Transverse colon (tissue), 4 donors: ENCODE measurements at places on chromosomes 1 and 21. TPM values are rescaled to one million over a fixed set of nuclear protein-coding genes. Genes with fewer than 3 reads are reported as not detected.

Gene FBLIM1
- 303 TPM for total RNA-seq

- no peak overlapping the region for H3K27ac ChIP-seq
- no peak overlapping the region for H3K4me3 ChIP-seq
- peaks cover 10% of the 10 kb centered on the region for H3K36me3 ChIP-seq
Measured at GRCh38 chr1:236185687-236186086, 43.3 kb downstream of the GPR137B start.

GRCh38 chr1:206663832-206664652 is 20.7 kb upstream of the MAPKAPK2 start:
- H3K4me3 ChIP-seq: peak overlapping the region; percentile 5
- peak; percentile 71 for DNase-seq
- no peaks in the 10 kb centered on the region for H3K36me3 ChIP-seq
- H3K27me3 ChIP-seq: peaks cover 3% of the 10 kb centered on the region

- H3K4me1 ChIP-seq: peaks cover 29% of the 10 kb centered on the region
- H3K27ac ChIP-seq: peak overlapping the region; percentile 94
- no peaks in the 10 kb centered on the region for H3K27me3 ChIP-seq
- DNase-seq: no peak
- peak overlapping the region; percentile 74 for H3K4me3 ChIP-seq
Measured at GRCh38 chr1:33257207-33257771, 997 bp downstream of the ZNF362 start.

DNA sequence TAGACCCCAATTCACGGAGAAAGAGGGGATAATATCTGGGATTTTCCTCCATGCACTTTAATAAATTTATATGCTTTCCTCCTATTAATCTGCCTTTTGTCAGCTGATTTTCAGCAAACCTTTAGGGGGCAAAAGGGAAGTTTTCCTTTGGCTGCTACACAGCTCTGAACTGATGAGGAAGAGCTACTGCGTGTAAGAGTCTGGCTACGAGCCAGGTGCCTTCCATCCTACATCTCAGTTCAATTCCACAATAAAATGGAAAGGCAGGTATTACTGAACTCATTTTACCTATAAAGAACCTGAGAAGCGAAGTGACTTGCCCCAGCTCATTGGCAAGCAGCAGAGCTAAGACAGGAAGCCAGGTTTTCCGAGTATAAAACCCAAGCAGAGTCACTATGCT is 28.3 kb upstream of the ZNF326 start:
- no peaks in the 10 kb centered on the region for H3K36me3 ChIP-seq
- no peaks in the 10 kb centered on the region for H3K4me1 ChIP-seq
- H3K27ac ChIP-seq: no peak overlapping the region
- no peaks in the 10 kb centered on the region for H3K27me3 ChIP-seq
- no peak for DNase-seq
- H3K4me3 ChIP-seq: no peak overlapping the region

Gene ESPN
- 140 TPM for total RNA-seq

Gene CHI3L1
- total RNA-seq: 2.9 TPM

GRCh38 chr1:34740161-34740868 is 14.5 kb upstream of the GJB5 start:
- peak; percentile 25 for DNase-seq
- no peak overlapping the region for H3K4me3 ChIP-seq
- no peaks in the 10 kb centered on the region for H3K4me1 ChIP-seq
- no peaks in the 10 kb centered on the region for H3K36me3 ChIP-seq

DNA sequence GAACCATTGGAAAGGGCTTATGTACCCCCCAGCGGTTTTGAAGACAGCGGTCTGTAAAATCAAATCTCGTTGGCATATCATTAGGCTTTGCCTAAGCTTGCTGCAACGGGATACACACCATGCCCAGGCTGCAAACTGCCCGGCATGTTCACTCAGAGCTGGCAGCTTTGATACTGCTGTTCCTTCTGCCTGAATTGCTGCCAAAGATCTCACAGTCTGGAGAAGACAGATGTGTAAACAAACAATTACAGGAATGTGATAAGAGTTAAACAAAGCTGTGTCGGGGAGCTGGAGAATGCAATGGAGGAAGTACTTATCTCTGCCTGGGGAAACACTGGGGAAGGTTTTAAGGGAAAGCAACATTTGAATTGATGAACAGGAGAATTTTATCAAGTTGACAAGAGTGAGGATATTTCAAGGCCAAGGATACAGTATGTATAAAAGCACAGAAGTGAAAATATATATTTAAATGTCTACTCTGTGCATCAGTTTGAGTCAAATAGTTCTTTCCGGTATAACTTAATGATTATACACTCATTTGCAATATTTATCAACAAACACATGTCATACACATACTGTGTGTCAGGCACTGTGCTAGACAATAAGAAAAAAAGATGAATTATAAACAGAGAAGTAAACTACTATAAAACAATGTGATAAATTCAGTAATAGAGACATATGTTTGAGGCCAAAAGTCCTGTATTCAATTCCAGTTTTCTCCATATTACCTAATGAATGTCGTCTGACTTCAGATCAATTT is 29.9 kb downstream of the CHML start:
- H3K36me3 ChIP-seq: no peaks in the 10 kb centered on the region
- no peak overlapping the region for H3K4me3 ChIP-seq
- peak; percentile 35 for DNase-seq
- H3K27me3 ChIP-seq: no peaks in the 10 kb centered on the region
- H3K27ac ChIP-seq: no peak overlapping the region

GRCh38 chr1:193656841-193657240 is 470.4 kb upstream of the B3GALT2 start:
- H3K4me3 ChIP-seq: no peak overlapping the region
- no peak for DNase-seq
- H3K36me3 ChIP-seq: no peaks in the 10 kb centered on the region
- H3K4me1 ChIP-seq: peaks cover 7% of the 10 kb centered on the region
- H3K27ac ChIP-seq: no peak overlapping the region

DNA sequence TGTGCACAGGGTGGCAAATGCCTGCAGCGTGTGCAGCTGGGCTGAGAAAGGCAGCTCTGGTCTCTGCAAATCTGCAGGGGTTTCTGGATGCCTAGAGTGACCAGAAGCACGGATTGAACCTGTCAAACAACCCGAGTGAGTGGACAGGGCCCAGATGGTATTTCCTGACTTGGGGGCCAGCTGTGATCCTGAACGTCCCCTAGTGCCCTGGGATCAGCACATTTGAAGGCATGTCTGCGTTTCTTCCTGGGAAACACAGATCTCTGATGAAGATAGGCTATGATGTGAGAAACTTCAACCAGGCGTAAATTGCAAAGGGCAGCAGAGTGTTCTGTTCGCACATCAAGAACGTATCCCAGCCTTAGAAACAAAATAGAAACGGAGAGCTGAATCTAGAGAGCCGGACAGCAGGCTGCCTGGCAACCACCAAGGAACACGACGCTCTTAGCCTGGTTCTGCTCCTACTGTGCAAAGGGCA is 163.1 kb downstream of the KCNJ6 start:
- DNase-seq: no peak
- H3K27me3 ChIP-seq: no peaks in the 10 kb centered on the region
- no peak overlapping the region for H3K27ac ChIP-seq
- no peak overlapping the region for H3K4me3 ChIP-seq
- no peaks in the 10 kb centered on the region for H3K4me1 ChIP-seq
- H3K36me3 ChIP-seq: no peaks in the 10 kb centered on the region

DNA sequence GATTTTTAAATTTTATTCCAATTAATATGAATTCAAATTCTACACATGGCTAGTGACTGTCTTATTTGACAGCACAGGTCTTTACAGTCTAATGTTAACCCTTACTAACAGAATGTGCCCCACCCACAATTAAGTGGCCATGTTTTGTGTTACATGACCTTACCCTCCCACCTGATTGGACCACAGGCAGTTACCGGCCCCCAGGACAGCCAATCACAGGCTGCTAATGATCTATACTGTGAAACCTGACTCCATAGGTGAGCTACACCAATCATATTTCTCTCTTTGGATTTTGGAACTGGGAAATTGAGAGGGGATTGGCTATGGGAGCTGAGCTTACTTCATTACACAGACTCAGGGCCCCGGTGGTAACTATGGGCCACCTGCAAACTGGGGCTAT is 27.5 kb downstream of the ZP4 start:
- no peaks in the 10 kb centered on the region for H3K36me3 ChIP-seq
- H3K4me3 ChIP-seq: no peak overlapping the region
- no peak overlapping the region for H3K27ac ChIP-seq
- no peaks in the 10 kb centered on the region for H3K27me3 ChIP-seq
- DNase-seq: no peak

DNA sequence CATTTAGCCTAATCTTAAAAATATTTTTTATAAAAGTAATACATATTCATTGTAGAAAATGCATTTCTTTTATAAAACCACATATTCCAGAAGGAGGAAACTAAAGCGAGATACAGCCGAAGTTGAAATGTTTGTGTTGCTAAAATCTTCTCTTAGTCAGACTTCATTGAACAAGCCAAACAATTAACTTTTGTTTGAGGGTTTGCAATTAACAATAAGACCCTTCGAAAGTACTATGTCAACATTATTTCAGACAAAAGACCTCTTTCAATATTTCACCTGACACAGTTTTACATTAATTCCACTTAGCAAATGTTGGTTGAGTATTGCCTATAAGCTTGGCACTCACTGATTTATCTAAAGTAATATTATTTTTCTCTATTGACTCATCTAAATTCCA is 354.0 kb upstream of the ADAMTS5 start:
- no peaks in the 10 kb centered on the region for H3K4me1 ChIP-seq
- no peak overlapping the region for H3K27ac ChIP-seq
- no peaks in the 10 kb centered on the region for H3K36me3 ChIP-seq
- no peak for DNase-seq
- H3K4me3 ChIP-seq: no peak overlapping the region

Gene KMO
- not detected for total RNA-seq

Gene SLC6A17
- total RNA-seq: 0.37 TPM

Gene CTH
- total RNA-seq: 3.4 TPM

Gene AMY2A
- not detected for total RNA-seq

Gene NRAS
- 56.3 TPM for total RNA-seq

Gene SPATA21
- not detected for total RNA-seq

GRCh38 chr21:44695184-44695583 is 1.8 kb upstream of the KRTAP10-12 start:
- H3K36me3 ChIP-seq: no peaks in the 10 kb centered on the region
- peaks cover 66% of the 10 kb centered on the region for H3K27me3 ChIP-seq
- no peak overlapping the region for H3K27ac ChIP-seq
- no peaks in the 10 kb centered on the region for H3K4me1 ChIP-seq
- H3K4me3 ChIP-seq: no peak overlapping the region

GRCh38 chr21:36306872-36307534 is 13.0 kb upstream of the MORC3 start:
- no peak overlapping the region for H3K4me3 ChIP-seq

GRCh38 chr1:221066351-221067001 is 187.2 kb downstream of the HLX start:
- no peaks in the 10 kb centered on the region for H3K36me3 ChIP-seq
- no peak overlapping the region for H3K27ac ChIP-seq
- no peaks in the 10 kb centered on the region for H3K4me1 ChIP-seq
- no peak overlapping the region for H3K4me3 ChIP-seq

- no peak overlapping the region for H3K4me3 ChIP-seq
- H3K36me3 ChIP-seq: no peaks in the 10 kb centered on the region
Measured at GRCh38 chr1:33955096-33955495, 91.2 kb downstream of the HMGB4 start.

Gene CA6
- total RNA-seq: not detected

DNA sequence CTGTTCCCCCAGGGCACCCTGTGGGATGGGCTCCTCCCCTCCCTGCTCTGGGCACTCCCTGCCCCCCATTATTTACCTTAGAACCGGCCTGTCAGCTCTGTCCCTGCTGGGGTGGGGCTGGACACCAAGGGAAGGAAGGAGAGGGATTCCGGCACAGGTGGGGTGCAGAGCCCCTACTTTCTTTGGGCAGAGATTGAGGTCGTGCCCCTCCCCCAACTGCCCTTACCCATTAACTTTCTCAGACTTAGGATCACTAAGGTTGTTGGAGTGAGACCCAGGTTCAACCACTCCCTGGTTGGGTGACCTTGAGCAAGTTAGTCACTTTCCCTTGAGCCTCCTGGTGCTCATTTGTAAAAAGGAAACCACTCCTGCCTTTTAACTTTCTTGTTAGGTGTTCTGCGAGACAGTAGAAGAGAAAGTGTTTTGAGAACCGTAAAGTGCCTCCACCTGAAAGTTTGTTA is 57.0 kb upstream of the SYNC start:
- H3K4me1 ChIP-seq: peaks cover 75% of the 10 kb centered on the region
- H3K27ac ChIP-seq: peak overlapping the region; percentile 91
- H3K27me3 ChIP-seq: no peaks in the 10 kb centered on the region
- no peaks in the 10 kb centered on the region for H3K36me3 ChIP-seq
- DNase-seq: peak; percentile 80

DNA sequence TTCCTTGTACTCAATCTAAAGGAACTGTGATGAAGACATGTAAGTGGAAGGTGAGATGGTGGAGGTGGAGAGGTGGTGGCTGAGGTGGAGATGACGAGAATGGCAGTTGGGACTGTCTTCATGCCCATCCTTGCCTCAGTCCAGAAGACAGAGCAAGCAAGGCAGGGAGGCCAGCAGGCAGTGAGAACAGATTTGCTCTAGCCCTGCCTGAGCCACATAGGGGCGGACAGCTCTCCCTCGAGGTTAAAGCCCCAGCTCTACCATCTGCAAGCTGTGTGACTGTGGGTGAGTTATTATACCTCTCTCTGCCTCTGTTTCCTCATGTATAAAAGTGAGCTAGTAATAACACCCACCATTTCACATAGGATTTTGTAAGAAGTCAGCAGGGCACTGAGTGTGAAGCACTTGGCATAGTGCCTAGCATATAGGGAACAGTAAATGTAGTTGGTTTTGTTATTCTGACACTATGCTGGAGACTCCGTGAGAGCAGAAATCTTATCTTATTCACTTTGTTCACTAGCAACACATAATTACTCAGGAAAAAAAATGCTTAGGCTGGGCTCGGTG is 4.8 kb upstream of the FAM110D start:
- H3K36me3 ChIP-seq: no peaks in the 10 kb centered on the region
- H3K4me3 ChIP-seq: no peak overlapping the region
- peaks cover 30% of the 10 kb centered on the region for H3K27me3 ChIP-seq
- no peaks in the 10 kb centered on the region for H3K4me1 ChIP-seq

GRCh38 chr1:6353955-6354658 is 39.5 kb downstream of the ACOT7 start:
- no peak overlapping the region for H3K4me3 ChIP-seq
- peak; percentile 76 for DNase-seq
- H3K27me3 ChIP-seq: no peaks in the 10 kb centered on the region
- H3K4me1 ChIP-seq: peaks cover 59% of the 10 kb centered on the region
- H3K36me3 ChIP-seq: no peaks in the 10 kb centered on the region

- no peaks in the 10 kb centered on the region for H3K36me3 ChIP-seq
- peaks cover 47% of the 10 kb centered on the region for H3K4me1 ChIP-seq
- H3K27ac ChIP-seq: peak overlapping the region; percentile 46
- no peak for DNase-seq
- H3K27me3 ChIP-seq: no peaks in the 10 kb centered on the region
Measured at GRCh38 chr1:225819346-225820192, 9.6 kb downstream of the EPHX1 start.

DNA sequence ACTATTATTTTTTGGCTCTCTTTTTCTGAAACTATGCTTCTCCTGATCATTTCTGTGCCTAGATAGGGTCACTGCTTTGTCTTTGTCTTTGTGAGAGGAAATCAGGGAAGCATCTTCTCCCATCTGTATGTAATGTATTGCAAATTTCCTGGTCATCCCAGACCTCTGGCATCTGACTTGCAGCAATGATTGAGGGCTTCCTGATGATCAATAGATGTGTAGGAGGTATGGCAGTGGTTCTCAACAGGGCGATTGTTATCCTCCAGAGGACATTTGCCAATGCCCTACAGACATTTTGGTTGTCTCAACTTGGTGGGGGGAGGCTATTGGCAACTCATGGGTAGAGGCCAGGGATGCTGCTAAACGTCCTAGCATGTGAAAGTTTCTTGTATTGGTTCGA is 64.7 kb downstream of the RGL1 start:
- DNase-seq: no peak
- no peaks in the 10 kb centered on the region for H3K27me3 ChIP-seq
- H3K4me1 ChIP-seq: peaks cover 12% of the 10 kb centered on the region
- H3K4me3 ChIP-seq: no peak overlapping the region
- H3K27ac ChIP-seq: peak overlapping the region; percentile 56
